ENCODE measurements at places on chromosomes 11 and 22.

DNA sequence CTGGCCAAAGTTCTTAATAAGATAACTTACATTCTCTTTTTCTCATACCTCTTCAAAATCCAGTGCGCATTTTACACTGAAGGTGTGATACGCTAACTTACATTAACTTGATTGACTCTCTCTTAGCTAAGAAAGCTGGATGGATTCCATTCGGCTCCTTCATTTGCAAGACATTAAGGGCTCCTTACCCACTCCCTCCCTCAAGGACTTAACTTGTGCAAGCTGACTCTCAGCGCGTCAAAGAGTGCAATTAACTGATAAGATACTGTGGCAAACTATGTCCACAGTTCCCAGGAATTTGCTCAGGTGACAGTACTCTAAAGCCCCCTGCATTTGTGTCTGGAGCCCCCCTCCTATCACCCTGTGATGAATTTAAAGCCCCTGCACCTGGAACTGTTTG is 6.4 kb upstream of the RFPL1 start:
- DNase-seq, result no peak

DNA sequence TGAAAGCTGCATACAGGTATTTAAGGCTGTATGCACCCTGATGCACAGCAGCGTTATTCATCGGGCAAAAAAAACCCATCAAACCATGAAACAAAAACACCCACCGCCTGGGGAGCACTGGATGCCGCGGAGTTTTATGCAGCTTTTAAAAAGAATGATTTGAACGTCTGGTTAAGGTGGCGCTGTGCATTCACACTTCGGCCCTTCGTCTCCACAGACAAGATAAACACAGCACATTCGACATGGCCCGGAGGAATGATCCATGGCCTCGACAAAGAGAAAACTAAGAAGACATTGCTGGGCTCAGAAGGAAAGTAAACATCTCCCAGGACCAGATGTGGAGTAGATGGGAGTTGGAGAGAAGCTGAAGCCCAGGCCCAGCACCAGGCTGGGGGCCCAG is 40.8 kb upstream of the GAL start:
- DNase-seq, result no peak

DNA sequence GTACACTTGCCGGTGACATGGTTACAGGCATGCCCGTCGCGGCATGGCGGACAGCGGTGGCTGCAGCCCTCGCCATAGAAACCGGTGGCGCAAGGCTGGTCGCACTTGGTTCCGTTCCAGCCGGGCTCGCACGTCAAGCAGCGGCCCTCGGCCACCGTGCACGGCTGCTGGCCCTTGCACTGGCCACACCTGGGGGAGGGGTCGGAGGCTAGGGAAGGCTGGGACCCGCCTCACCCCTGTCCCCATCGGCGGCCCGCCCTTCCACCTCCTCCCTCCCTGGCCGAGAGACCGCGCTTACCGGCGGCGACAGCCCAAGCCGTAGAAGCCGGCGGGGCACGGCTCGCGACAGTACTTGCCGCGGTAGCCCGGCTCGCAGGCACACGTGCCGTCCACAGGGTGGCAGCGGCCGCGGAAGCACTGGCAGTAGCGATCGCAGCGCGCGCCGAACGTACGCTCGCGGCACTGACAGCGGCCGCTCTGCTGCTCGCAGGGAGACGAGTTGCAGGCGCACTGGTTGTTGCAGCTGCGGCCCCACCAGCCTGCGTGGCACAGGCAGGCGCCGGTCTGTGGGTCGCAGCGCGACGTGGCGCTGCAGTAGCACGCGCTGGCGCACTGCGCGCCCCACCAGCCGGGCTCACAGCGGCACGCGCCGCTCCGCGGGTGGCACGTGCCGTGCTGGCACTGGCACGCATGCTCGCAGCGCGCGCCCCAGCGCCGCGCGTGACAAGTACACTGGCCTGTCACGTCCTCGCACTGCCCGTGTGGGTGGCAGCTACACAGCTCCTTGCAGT is 6.7 kb downstream of the SCARF2 start:
- no peak for DNase-seq

DNA sequence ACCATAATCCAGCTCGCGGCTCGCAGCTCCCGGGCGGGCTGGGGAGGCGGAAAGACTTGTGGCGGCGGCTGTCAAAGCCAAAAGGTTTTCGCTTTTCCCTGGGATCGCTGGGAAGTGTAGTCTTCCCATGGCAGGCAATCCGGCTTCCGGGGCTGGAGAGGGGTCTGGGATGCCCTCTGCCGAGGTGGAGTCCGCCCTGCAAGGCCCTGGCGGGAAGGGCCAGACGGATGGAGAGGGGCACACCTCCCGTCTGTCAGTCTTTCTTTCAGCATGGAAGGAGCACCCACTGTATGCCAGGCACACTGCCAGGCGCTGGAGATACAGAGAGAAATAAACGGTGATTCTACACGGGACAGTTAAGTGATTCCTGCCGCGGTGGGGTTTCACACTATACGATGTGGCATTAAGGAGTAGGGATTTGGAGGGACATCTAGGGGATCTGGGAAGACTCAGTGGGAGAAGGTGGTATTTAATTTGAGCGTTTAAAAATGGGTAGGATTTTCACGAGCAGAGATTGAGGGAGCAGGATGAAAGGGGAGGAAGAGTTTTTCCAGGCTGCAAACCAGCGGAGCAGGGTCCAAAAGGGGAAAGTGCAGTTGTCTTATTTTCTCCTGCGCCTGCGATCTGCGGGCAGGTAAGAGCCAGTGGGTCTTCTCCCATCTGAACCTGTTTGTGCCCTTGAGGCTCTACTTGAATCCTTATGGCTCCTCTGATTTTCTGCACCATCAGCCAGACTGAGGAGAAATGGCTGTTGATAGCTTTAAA is at the start of gene BACE1:
Gene BACE1, minus strand, starts transcription at position 60 of the 765 bp plus-strand sequence. CDS start 461 bp downstream, outside the sequence.
- peak; percentile 50 for DNase-seq

GRCh38 chr11:121892131-121892681 is 223.8 kb downstream of the BLID start:
- DNase-seq, result no peak

DNA sequence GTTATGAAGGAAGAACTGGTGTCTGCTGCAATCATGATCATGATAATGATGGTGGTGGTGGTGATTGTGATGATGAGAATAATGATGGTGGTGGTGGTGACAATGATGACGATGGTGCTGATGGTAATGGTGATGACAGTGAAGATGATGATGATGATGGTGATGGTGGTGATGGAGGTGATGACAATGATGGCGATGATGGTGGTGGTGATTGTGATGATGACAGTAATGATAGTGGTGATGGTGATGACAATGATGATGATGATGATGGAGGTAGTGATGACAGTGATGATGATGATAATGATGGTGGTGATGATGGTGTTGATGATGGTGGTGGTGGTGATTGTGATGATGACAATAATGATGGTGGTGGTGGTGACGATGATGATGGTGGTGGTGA is 52.8 kb upstream of the ANO1 start:
- no peak for DNase-seq

DNA sequence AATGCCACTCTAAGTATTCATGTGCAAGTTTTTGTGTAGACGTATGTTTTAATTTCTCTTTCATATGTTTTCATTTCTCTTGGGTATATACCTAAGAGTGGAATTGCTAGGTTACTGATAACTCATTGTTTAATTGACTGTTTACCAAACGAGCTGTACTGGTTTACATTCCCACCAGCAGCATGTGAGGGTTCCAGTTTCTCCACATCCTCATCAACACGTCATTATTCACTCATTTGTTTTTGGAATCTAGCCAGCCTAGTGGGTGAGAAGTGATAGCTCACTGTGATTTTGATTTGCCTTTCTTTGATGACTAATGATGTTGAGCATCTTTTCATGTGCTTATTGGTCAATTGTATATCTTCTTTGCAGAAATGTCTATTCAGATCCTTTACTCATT is 4.0 kb downstream of the ANKRD13D start:
- no peak for DNase-seq

DNA sequence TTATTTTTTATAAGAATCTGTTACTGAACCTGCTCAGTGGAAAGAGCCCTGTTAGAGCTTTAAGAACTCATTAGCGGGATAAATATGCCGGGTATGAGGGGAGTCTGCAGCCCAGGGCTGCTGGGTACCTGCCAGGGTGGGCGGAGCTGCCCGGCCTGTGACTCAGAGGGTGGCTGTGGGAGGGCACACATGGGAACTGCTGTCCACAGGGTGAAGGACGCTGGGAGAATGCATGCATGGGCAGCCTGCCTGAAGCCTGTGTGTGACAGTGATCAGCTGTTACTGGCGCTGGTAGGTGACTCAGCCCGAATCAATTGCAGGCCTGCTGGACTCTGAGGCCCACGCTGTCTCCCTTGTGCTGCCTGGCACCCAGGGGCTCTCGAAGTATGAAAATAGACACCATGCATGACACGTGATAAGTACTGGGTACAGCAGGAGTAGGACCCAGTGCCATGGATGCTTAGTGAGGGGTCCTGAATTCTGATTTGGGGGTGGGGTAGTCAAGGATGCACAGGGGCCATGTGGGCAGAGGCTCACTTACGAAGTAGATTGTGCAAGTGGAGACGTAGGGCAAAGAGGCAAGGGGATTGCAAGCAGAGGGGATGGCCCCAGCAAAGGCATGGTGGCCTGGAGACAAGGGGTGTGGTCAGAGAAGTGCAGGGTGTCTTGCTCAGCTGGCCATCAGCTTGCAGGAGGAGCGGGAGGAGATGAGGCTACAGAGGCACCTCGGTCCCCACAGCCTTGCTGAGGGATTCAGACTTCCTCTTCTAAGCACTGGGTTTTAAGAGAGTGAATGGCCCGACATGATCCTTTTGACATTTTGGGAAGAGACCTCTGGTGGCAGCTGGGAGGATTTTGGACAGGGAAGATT is 36.5 kb downstream of the GRIK4 start:
- peak; percentile 93 for DNase-seq

DNA sequence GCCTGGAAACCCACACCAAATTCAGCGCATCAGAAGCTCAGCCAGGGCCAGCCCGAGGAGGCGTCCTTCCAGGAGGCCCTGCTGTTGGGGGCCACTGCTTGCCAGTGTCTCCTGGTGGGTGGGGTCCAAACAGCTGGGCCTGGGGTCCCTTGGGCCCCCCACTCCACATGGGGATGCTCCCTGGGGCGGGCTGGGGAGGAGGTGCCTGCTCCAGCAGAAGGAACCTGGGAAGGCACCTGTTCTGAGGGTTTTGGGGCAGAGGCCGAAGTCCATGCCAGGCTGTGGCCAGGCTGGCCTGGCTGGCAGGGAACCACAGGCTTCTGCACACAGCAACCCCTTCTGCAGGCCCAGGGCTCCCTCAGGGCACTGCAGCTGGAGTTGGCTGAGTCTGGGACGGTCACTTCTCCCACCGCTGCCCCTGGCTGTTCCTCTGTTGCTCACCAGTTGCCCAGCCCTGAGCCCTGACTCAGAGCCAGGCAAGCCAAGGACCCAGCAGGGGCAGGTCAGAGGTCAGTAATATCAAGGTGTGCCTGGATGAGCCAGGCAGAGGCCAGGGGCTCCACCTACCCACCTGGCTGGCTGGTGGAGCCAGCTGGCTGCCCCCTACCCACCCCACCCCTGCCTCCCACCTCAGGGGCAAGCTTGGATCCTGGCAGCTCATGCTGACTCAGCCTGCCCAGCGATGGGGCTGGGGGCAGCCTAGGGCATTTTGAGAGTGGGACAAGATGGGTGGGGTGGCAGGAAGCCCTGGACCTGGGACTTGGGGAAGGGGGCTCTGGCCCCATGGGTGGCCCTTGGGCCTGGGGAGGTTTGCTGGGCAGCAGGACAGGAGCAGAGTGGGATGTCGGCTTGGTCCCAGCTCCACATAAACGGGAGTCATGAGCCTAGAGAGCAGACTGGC is 12.0 kb upstream of the PHLDA2 start:
- DNase-seq, result no peak

- DNase-seq, result no peak
Measured at GRCh38 chr11:62030071-62030684, 62.7 kb upstream of the FTH1 start.

DNA sequence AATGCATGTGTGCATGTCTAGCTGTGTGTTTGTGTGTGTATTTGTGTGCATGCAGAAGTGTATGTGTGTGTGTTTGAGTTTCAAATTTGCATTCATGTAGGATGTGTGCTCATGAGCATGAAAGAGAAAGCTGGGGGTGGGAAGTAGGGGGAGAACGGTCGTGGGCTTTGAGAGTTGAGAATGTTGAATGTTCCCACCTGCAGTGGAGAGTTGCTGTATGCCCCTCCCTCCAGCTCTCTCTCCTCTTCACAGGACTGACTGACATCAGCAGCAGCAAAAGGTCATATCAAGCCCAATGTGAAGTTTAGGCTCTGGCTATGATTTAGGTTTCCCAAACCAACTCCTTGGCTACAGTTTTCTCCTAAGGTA is 63.8 kb upstream of the RRAS2 start:
- no peak for DNase-seq

DNA sequence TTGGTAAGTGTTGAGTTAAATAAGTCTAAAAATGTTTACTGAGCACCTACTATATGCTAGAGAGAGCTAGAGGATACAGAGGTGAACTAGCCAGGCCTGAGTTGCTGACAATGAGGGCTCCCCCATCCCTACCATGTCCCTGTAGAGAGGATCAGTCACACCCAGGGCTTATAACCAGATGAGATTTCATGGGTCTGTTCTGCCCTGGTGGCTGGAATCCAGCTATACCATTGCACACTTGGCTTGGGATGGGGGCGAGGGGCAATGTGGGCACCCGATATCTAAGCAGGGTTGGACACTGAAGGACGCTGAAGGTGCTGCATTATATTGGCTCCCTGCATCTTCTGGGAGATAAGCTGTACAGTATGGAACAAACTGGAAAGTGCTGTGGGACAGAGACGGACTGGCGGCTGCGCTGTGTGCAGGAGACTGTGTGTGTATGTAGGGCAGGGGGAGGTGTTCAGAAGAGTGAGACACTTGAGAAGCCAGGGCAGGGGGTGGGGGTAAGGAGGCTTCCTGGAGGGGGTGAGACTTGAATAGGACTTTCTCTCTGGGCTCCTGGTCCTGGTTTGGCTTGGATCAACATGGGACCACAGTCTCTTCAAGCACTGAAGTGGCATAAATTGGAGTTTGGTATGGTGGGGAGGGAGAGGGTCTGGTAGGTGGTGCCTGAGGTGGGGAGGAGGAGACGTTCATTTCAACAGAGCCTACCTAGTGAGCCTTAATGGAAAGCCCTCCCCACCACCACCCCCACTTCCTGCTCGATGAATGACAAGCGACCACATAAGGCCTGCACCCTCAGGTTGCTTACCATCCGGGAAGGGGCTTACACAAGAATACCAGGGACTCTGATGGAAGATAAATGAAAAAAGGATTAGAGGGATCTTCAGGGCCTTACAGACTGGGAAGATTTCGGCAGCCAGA is 1.8 kb downstream of the CD82 start:
- DNase-seq, result no peak

DNA sequence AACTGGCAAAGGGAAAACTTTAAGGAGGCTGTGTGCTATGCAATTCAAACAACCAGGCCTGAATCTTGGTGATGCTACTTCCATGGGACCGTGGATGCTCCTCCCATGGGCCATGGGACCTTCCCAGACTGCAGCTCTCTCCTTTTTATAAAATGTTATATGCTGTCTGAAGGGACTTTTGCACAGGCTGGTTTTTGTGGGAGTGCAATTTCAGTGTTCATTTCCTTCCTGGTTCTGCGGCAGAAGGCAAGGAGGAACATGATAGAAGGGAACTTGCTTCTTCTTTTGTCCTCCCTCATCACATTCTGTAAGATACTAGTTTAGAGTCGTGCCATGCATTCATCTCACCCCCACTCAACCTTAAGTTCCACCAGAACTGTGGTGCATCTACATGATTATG is 68.9 kb downstream of the C11orf58 start:
- DNase-seq, result no peak

DNA sequence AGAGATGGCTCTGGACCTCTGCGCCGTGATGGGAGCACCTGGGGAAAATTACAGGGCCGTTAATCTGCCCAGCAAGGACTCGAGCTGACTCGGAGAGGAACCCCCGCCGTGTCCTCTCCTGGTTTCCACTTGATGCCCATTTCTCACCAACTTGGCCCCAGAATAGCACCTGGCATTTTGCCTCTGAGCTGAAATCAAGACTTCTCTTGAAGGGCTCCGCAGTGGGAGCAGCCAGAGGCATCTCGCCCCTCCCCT is 19.0 kb upstream of the CABP7 start:
- no peak for DNase-seq

Data from kidney epithelial cell (primary cell).